Activated CD8-positive, alpha-beta memory T cell treated with anti-CD3 and anti-CD28 coated beads for 36 hours (primary cell): ENCODE measurements at places on chromosomes 1 and 21. TPM values are rescaled to one million over a fixed set of nuclear protein-coding genes. Genes with fewer than 3 reads are reported as not detected.

SPATA45 gene
- not detected for total RNA-seq

DEPDC1 gene
- total RNA-seq, result 13.5 TPM

HAO2 gene
- total RNA-seq, result not detected

GJB4 gene
- total RNA-seq, result not detected

KCNT2 gene
- not detected for total RNA-seq

DNALI1 gene
- total RNA-seq, result not detected

CD5L gene
- total RNA-seq, result not detected
